ENCODE measurements at places on chromosomes 12 and 14. TPM values are rescaled to one million over a fixed set of nuclear protein-coding genes. Genes with fewer than 3 reads are reported as not detected.

DNA sequence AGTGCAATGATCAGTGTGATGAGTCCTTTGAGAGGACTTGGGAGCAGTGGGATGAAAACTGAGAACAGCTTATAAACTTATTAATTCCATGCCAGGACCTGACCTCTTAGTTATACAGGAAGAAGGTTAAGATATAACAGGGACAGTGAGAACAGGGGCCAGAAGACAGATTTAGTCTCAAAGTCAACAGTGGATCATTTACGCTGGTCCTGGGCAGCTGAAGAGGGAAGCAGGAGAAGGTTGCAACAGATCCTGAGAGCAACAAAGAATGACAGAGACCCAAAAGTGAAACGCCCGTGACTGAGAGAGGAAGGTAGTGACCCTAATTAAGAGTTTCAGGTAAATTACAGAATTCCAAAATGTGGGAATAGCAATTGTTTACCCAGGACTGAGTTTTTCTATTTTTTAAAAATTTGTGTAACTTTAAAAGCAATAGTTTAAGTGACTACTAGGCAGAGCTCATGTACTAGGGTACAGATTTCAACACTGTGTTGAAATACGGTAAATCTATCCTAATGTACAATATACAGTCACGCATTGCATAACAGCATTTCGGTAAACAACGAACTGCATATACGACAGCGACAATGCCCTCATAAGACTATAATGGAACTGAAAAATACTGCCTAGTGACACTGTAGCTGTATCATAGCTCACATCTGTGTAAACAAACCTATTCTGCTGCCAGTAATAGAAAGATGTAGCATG lies 77.7 kb upstream of the GNPNAT1 start:
- no peaks in the 10 kb centered on the region for H3K4me1 ChIP-seq
- no peak overlapping the region for H3K4me3 ChIP-seq
- peaks cover 78% of the 10 kb centered on the region for H3K36me3 ChIP-seq
- H3K27me3 ChIP-seq, result no peaks in the 10 kb centered on the region

The CDC42BPB gene
- total RNA-seq, result 96.5 TPM

The SERPINA3 gene
- 207 TPM for total RNA-seq

- peaks cover 3% of the 10 kb centered on the region for H3K36me3 ChIP-seq
Measured at GRCh38 chr12:3863756-3864155, 9.4 kb downstream of the PARP11 start.

The GON7 gene
- total RNA-seq, result 4.6 TPM

- no peaks in the 10 kb centered on the region for H3K27me3 ChIP-seq
- H3K4me3 ChIP-seq, result peak overlapping the region; percentile 69
- H3K27ac ChIP-seq, result peak overlapping the region; percentile 13
- H3K4me1 ChIP-seq, result no peaks in the 10 kb centered on the region
- no peaks in the 10 kb centered on the region for H3K36me3 ChIP-seq
- no peak for DNase-seq
Measured at GRCh38 chr12:50024805-50025186, 498 bp downstream of the RACGAP1 start.

- peak overlapping the region; percentile 5 for H3K27ac ChIP-seq
- no peaks in the 10 kb centered on the region for H3K27me3 ChIP-seq
- H3K4me3 ChIP-seq, result no peak overlapping the region
- H3K36me3 ChIP-seq, result no peaks in the 10 kb centered on the region
Measured at GRCh38 chr12:617304-617915, 45.8 kb downstream of the NINJ2 start.

The FOXG1 gene
- not detected for total RNA-seq

The EFS gene
- total RNA-seq, result 38.1 TPM

DNA sequence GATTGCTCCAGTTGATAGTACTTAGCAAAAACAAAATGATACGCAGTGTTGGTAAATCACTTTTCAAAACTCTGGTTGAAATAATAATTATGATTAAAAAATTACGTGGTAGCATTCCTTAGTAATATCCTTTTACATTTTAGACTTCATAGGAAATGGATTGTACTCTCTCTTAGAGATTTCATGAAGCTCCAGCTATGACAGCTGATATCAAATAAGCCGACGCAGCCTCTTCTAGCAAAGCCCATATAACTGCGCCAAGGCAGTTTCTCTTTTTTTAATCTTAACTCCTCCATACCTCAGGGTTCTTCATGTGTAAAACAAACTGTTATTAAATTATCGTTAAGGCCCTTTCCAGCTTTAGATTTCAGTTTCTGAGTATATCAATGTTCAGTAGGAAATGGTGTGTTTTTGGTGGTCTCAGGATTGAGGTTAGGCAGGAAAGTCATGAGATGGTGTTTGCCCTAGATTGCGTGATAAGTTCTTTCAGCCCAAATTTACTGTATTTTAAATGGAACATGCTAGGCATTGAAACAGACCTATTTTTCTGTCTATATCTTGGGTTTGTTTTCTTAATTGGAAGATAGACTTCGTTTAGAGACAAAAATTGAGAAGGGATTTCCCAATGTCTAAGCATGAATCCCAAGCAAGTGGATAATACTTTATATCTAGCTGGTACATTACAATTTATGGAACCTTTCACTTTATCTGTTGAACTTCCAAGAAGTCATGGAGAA lies 902 bp upstream of the CFL2 start:
- peaks cover 7% of the 10 kb centered on the region for H3K36me3 ChIP-seq
- DNase-seq, result no peak
- H3K27me3 ChIP-seq, result no peaks in the 10 kb centered on the region
- H3K4me3 ChIP-seq, result peak overlapping the region; percentile 75

GRCh38 chr12:67909681-67910080 lies 79.6 kb upstream of the IFNG-AS1 start:
- peaks cover 7% of the 10 kb centered on the region for H3K4me1 ChIP-seq
- no peaks in the 10 kb centered on the region for H3K27me3 ChIP-seq
- H3K4me3 ChIP-seq, result no peak overlapping the region
- no peak for DNase-seq

- H3K27me3 ChIP-seq, result no peaks in the 10 kb centered on the region
- H3K36me3 ChIP-seq, result no peaks in the 10 kb centered on the region
- H3K4me3 ChIP-seq, result no peak overlapping the region
- no peak for DNase-seq
- no peak overlapping the region for H3K27ac ChIP-seq
Measured at GRCh38 chr12:27212861-27213260, 31.2 kb upstream of the STK38L start.

- H3K27ac ChIP-seq, result no peak overlapping the region
- no peak for DNase-seq
- no peak overlapping the region for H3K4me3 ChIP-seq
Measured at GRCh38 chr12:88145567-88146505, 3.7 kb downstream of the TMTC3 start.

- no peak overlapping the region for H3K27ac ChIP-seq
- H3K27me3 ChIP-seq, result no peaks in the 10 kb centered on the region
- H3K36me3 ChIP-seq, result no peaks in the 10 kb centered on the region
- no peak for DNase-seq
- no peaks in the 10 kb centered on the region for H3K4me1 ChIP-seq
- H3K4me3 ChIP-seq, result no peak overlapping the region
Measured at GRCh38 chr12:85985996-85986395, 111.9 kb downstream of the NTS start.

GRCh38 chr12:46404733-46405132 lies 32.2 kb upstream of the SLC38A2 start:
- H3K36me3 ChIP-seq, result no peaks in the 10 kb centered on the region
- H3K4me3 ChIP-seq, result no peak overlapping the region
- H3K27ac ChIP-seq, result peak overlapping the region; percentile 80

- no peaks in the 10 kb centered on the region for H3K36me3 ChIP-seq
- no peaks in the 10 kb centered on the region for H3K4me1 ChIP-seq
- no peak for DNase-seq
- no peak overlapping the region for H3K4me3 ChIP-seq
Measured at GRCh38 chr12:95972832-95973456, 23.2 kb downstream of the HAL start.

GRCh38 chr14:37585101-37585511 lies 9.9 kb downstream of the FOXA1 start:
- H3K27ac ChIP-seq, result no peak overlapping the region
- no peak for DNase-seq
- H3K4me3 ChIP-seq, result no peak overlapping the region
- H3K27me3 ChIP-seq, result peaks cover 40% of the 10 kb centered on the region

- no peak overlapping the region for H3K27ac ChIP-seq
- no peak overlapping the region for H3K4me3 ChIP-seq
- DNase-seq, result no peak
- no peaks in the 10 kb centered on the region for H3K36me3 ChIP-seq
Measured at GRCh38 chr12:60172266-60173211, 576.7 kb downstream of the SLC16A7 start.

DNA sequence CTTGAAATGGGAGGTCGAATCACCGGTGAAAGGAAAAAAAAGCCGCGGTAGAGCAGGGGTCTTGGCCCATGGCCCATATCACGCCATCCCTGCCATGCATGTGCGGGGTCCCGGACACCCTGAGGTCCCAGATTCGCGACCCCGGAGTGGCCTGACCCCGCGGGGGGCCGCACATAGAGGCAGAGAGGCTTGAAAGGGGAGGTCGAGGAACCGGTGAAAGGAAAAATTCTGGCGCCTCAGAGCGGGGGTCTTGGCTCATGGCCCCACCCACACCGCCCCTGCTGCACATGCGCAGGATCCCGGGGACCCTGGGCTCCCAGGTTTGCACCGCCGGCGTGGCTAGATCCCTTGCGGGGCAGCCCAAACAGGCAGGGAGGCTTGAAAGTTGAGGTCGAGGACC lies 319.8 kb downstream of the ALG10 start:
- H3K27me3 ChIP-seq, result no peaks in the 10 kb centered on the region
- H3K4me1 ChIP-seq, result no peaks in the 10 kb centered on the region
- H3K27ac ChIP-seq, result no peak overlapping the region

The POTEM gene
- not detected for total RNA-seq

GRCh38 chr14:50477760-50478159 lies 54.6 kb downstream of the MAP4K5 start:
- no peaks in the 10 kb centered on the region for H3K4me1 ChIP-seq
- H3K36me3 ChIP-seq, result peaks cover 32% of the 10 kb centered on the region
- no peak overlapping the region for H3K4me3 ChIP-seq
- H3K27me3 ChIP-seq, result no peaks in the 10 kb centered on the region
- DNase-seq, result no peak

DNA sequence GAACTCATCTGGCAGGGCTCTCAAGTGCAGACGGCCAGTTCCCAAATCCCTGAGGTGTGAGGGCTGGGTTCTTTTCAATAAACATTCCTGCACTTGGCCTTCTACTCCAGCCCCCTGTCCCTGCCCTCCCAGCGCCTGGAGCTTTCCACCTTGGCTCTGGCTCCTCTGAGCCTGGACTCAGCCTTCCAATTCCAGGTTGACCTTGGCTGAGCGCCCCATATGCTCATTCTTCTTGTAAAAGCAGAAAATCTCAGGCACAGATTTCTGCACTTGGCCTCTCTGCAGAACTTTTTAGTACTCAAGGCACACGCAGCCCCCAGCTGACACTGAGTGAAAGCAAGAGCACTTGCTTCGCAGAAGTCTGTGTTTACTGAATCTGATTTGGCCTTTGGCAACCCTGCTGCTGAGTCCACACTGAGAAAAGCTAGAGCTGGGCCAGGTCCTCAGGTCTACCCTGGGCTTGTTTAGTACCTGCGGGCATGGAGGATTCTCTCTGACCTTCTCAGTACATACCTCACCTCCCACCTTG lies 222.7 kb downstream of the MSRB3 start:
- no peak for DNase-seq
- H3K4me3 ChIP-seq, result no peak overlapping the region
- no peak overlapping the region for H3K27ac ChIP-seq

The TSHR gene
- total RNA-seq, result not detected

DNA sequence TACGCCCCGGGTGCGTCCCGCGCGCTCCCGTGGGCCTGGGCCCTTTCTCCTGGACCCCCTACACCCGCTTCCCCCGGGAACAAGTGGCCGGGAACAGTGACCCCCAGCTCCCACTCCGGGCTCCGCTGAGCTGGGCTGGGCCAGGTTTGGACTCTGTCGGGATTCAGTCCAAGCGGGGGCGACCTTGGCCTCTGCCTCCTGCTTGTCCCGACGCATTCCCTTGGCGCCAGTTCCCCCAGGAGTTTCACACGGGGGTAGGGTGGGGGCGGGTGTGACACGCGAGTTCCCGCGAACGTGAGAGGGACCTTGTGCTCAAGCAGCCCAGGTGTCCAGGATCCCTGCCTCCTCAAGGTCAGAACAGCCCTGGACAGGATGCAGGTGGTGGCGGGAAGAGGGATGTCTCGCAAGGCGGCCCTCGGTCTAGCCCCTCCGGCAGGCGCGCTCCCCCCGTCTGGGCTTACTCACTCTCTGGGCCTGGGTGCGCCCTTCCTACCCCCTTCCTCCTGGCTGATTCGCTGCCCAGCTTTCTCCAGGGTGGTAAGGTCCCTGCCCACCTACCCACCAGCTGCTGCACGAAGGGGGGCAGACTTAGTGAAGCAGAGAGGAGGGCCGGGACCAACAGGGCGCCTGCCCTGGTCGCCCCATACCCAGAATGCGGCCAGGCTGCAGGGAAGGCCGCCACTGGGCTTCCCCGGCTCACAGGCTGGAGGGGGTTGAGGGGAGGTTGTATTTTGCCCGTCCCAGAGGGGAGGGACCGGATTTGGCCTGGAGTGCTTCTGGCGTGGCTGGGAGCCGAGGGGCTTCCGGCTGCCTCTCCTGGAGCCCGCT lies 862 bp downstream of the CRIP2 start:
- H3K36me3 ChIP-seq, result peaks cover 23% of the 10 kb centered on the region
- H3K4me1 ChIP-seq, result peaks cover 17% of the 10 kb centered on the region
- peak overlapping the region; percentile 91 for H3K4me3 ChIP-seq
- H3K27ac ChIP-seq, result peak overlapping the region; percentile 99

The FMNL3 gene
- total RNA-seq, result 30.4 TPM

GRCh38 chr12:89117448-89118034 lies 234.8 kb downstream of the DUSP6 start:
- H3K27me3 ChIP-seq, result no peaks in the 10 kb centered on the region
- H3K4me1 ChIP-seq, result no peaks in the 10 kb centered on the region
- H3K36me3 ChIP-seq, result no peaks in the 10 kb centered on the region
- no peak for DNase-seq
- no peak overlapping the region for H3K27ac ChIP-seq
- H3K4me3 ChIP-seq, result no peak overlapping the region

The GPR84 gene
- not detected for total RNA-seq

DNA sequence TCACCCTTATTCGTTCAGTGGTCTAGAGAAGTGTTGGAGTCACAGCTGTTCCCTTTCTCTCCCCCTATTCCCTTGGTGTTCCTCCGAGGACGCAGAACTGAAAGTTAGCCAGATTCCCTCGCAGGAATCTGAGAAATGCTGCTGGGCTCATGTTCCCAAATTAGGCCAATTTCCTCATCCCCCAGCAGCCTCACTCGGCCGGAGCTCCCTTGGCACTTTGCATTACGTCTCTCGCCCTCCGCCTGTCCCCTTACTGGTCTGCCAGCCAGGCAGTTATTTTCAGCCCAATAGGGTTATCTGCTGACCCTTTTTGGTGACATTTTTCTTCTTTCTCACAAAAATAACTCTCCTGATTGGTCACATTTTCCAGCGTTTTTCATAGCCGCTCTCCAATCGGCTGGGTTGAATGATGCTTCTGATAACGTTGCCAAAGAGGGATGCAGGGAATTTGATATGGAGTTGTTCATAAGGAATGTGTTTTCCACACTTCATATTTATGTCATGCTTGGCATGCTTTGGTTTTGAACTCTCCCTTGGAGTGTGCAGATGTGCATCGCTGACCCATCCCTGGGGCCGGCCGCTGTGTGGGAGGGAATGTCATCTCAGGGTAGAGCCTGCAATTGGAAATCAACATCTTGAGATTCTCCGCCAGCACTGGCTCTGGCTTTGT lies 9.9 kb downstream of the IFT43 start:
- H3K4me3 ChIP-seq, result peak overlapping the region; percentile 37
- peak overlapping the region; percentile 87 for H3K27ac ChIP-seq
- no peaks in the 10 kb centered on the region for H3K27me3 ChIP-seq
- peaks cover 2% of the 10 kb centered on the region for H3K36me3 ChIP-seq
- peaks cover 46% of the 10 kb centered on the region for H3K4me1 ChIP-seq

- peaks cover 92% of the 10 kb centered on the region for H3K36me3 ChIP-seq
- H3K4me3 ChIP-seq, result no peak overlapping the region
- H3K27me3 ChIP-seq, result no peaks in the 10 kb centered on the region
- H3K4me1 ChIP-seq, result no peaks in the 10 kb centered on the region
Measured at GRCh38 chr12:56350662-56351061, 9.2 kb downstream of the STAT2 start.
